ENCODE measurements at places on chromosomes 6 and 20.

- no peak for DNase-seq
Measured at GRCh38 chr6:113690281-113691259, 166.6 kb upstream of the MARCKS start.

GRCh38 chr20:48003021-48003420 lies 217.7 kb upstream of the SULF2 start:
- no peak for DNase-seq

DNA sequence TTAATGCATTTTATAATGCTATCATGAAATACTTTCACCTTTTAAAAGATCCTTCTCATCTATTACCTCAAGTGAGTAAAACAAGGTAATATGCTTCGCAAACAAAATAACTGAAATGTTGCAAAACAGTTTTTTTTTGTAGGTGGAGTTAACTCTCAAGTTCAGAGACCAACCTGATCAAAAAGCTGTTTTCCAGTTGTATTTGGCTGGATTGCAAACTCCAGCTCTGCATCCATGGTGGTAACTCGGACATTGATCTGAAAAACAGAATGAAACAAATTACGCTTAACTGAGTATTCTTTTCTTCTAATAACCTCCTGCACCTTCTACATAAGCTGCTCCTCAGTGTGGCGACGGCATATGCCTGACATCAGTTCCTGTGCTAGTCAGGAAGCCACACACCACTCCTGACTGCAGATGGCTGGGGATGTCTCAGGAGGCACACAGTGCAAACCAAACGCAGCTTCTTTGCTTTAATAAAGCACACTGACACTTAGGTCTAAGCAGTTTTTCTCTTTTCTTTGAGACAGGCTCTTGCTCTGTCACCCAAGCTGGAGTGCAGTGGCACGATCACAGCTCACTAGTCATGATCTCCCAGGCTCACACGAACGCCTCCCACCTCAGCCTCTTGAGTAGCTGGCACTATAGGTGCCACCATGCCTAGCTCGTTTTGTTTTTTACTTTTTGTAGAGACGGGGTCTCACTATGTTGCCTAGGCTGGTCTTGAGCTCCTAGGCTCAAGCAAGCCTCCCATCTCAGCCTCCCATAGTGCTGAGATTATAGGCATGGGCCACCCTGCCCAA lies 29.9 kb downstream of the EZR start:
- no peak for DNase-seq

- no peak for DNase-seq
Measured at GRCh38 chr6:137095651-137096238, 51.0 kb upstream of the IL20RA start.

DNA sequence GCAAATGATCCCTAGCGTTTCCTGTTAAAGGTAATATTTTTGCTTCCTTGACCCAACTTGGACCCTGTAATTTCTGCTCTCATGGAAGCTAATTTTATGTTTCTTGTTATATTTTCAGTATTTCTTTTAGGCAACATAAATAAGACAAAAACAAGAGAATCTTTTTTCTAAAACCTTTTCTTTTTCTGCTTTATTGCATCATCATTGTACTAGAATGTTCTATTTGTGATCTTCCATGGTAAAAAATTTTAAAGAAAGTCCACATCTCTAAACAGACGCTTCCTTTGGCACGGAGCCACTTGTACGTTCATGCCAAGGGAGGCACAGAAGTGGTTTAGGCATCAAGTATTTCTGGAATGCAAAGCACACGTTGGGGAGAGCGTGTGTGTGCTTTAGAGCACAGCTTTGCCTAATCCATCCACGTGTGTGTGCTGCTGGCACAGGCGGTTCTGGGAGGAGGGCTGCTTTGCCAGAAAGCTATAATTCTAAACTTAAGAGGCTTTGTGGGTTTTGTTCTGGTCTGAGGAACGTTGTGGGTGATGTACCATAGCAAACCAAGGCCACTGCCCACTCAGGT lies 98.3 kb downstream of the SASH1 start:
- DNase-seq: no peak

- no peak for DNase-seq
Measured at GRCh38 chr6:7785243-7786035, 59.5 kb downstream of the BMP6 start.

GRCh38 chr6:4545893-4546292 lies 230.3 kb upstream of the CDYL start:
- no peak for DNase-seq

DNA sequence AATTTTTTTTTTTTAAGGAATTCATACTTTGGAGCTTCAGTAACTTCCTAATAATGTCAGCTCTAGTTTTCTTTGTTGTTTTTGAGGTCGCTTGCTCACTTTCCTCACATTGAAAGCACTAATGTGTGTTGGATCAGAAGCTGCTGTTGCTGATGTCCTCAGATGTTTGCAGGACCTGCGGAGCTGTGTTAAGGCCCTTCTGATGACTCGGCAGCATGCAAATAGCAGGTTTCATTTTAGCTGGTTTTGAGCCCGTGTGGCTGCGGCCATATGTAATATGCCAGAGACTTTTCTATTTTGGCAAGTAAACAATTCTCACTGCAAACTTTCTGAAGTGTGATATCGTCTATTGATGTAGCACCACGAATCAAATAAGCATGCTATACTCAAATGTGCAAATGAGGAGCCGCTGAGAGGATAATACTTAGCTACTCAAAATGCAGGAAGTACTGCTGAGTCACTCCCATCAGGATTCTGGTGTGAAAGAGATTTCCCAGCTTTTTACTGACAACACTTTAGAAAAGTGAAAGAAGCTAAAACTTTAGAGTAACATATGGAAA lies 187.8 kb downstream of the SASH1 start:
- no peak for DNase-seq

GRCh38 chr6:119116712-119117281 lies 38.3 kb upstream of the FAM184A start:
- DNase-seq: no peak

Measured in esophagus squamous epithelium (tissue), 5 donors.